ENCODE measurements at places on chromosomes 6 and 20.

DNA sequence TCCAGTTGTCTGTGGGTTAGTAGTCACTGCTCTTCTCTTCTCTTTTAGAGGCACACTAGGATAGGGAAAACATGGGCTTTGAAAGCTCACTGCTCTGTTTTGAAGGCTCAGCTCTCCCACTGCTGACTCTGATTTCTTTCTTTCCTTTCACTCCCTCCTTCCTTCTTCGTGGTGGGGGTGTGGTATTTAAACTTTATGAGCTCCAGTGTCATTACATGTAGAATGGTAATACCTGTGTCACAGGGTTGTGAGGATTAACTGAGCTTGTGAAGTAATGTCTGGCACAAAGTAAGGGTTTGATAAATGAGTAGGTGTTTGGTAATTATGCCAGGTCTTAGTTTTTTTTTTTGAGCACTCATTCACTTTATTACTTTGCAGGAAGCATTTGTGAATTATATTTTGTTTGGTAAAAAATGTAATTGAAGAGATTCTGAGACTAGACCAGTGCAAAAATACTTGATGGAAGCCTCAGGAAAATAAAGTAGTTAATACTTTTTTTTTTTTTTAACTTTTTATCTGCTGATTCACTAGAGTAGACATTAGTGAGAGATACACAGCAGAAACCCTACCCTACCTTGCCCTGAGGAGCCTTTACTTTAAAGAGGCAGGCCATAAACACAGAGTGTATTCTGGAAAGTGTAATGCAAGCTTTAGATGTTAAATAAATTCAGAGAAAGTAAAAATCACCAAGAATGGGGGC lies 17.3 kb downstream of the SMAP1 start:
- no peak overlapping the region for H3K4me3 ChIP-seq
- no peak for ATAC-seq
- H3K36me3 ChIP-seq, result no peaks in the 10 kb centered on the region
- H3K4me1 ChIP-seq, result peaks cover 26% of the 10 kb centered on the region
- H3K27me3 ChIP-seq, result no peaks in the 10 kb centered on the region
- H3K27ac ChIP-seq, result peak overlapping the region; percentile 15

DNA sequence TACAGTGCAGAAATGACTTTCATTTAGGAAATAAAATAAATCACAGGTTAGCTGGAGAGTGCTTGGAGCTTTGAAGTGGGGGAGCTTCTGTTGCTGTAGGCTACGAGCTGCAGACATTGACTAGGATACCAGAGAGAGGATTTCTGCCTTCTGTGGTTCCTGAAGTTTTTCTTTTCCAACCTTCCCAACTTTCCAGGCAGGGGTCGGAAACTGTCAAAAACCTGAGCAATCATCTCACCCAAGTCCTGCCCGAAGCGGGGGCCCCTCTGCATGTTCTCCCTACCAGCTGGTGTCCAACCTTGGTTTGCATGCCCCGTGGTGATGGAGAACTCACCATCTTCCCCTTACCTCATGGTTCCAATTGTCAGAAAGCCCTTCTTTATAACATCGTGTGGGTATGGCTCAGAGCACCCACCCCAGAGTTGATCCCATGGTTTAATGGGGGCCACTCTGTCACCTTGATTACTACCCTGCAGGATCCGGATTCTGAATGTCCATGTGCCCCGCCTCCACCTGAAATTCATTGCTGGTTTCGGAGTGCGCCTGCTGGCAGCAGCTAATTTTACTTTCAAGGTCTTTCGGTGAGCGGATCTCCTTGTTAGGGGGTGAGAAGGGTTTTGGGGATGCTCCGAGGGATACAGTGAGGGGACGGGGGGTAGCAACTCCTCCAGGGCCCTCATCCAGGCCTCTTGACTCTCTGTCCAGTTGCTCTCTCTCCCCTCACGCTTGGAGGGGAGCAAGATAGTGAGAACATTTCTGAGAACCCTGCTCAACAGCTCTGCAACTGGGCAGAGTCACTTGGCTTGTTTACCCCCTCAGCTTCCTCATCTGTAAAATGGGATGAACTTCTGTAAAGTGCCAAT lies 5.1 kb downstream of the BPIFB2 start:
- no peak overlapping the region for H3K27ac ChIP-seq
- H3K36me3 ChIP-seq, result no peaks in the 10 kb centered on the region
- peaks cover 17% of the 10 kb centered on the region for H3K27me3 ChIP-seq
- H3K4me3 ChIP-seq, result no peak overlapping the region
- no peak for ATAC-seq

GRCh38 chr20:48826069-48826468 lies 1.7 kb downstream of the PREX1 start:
- ATAC-seq, result no peak
- peaks cover 12% of the 10 kb centered on the region for H3K36me3 ChIP-seq
- H3K4me1 ChIP-seq, result peaks cover 78% of the 10 kb centered on the region
- peak overlapping the region; percentile 100 for H3K4me3 ChIP-seq

GRCh38 chr6:157800420-157801237 lies 22.4 kb upstream of the SNX9 start:
- no peak overlapping the region for H3K4me3 ChIP-seq
- peaks cover 45% of the 10 kb centered on the region for H3K4me1 ChIP-seq
- H3K36me3 ChIP-seq, result peaks cover 13% of the 10 kb centered on the region
- peak; percentile 97 for ATAC-seq
- peak overlapping the region; percentile 62 for H3K27ac ChIP-seq

- H3K36me3 ChIP-seq, result peaks cover 7% of the 10 kb centered on the region
- H3K27ac ChIP-seq, result peak overlapping the region; percentile 92
- ATAC-seq, result peak; percentile 1
- H3K27me3 ChIP-seq, result no peaks in the 10 kb centered on the region
Measured at GRCh38 chr6:36546308-36546919, 865 bp downstream of the STK38 start.

DNA sequence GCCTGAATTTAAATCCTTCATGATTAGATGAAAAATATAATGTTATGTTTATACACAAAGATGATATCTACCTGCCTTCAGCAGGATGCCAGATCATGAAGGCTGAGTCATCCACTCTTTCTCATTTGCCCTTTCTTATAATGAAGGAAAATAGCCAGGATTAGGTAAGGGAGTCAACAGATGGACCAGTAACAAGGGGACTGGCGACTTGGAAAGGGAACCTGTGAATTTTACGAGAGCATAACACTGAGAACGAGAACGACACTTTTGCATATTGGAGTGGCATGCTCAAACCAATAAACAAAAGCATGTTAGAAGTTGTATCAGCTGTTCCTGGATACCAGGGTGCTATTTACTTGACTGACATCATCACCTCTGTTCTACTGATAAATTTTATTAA lies 154.0 kb downstream of the LAMP5 start:
- H3K4me1 ChIP-seq, result no peaks in the 10 kb centered on the region
- no peaks in the 10 kb centered on the region for H3K36me3 ChIP-seq
- no peaks in the 10 kb centered on the region for H3K27me3 ChIP-seq

DNA sequence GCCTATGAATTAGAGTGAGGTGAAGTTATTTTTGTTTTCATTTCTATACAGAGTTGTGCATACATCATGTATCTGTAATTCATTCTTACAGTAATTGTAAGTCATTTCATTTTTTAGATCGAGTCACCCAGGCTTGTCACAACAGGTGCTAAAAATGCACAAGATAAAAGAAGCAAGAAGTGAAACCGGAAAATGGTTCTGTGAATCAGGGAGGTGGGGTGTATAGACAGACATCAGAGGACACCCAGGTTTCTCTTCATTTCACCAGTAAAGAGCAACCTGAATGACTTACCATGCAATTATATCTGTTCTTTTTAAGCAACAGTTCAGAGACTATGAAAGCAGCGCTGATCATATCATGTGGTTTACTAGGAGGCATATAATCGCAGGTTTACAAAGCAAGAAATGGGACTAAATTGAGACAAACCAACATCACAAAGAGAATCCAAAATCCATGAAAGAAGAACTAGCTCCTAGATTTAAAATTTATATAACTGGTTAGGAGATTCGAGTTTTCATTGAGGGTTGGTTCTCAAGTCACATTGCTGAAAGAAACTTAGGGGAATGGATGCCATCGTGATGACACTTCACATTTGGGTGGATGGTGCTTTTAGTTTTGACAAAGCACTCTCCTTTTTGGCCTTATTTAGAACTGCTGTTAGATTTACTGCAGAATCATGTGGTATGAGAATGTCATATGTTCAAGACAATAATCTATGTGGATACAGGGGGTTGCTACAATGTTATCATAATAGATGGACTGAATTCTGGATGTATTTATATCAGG lies 27.9 kb upstream of the TBC1D7 start:
- peaks cover 69% of the 10 kb centered on the region for H3K4me1 ChIP-seq
- ATAC-seq, result peak; percentile 98

GRCh38 chr6:88380618-88381288 lies 214.6 kb upstream of the CNR1 start:
- no peak overlapping the region for H3K27ac ChIP-seq
- no peak overlapping the region for H3K4me3 ChIP-seq
- no peaks in the 10 kb centered on the region for H3K4me1 ChIP-seq
- H3K36me3 ChIP-seq, result no peaks in the 10 kb centered on the region
- no peak for ATAC-seq

GRCh38 chr6:5095236-5095635 lies 10.1 kb downstream of the PPP1R3G start:
- ATAC-seq, result peak; percentile 72
- H3K27me3 ChIP-seq, result no peaks in the 10 kb centered on the region
- peak overlapping the region; percentile 57 for H3K27ac ChIP-seq
- H3K4me3 ChIP-seq, result no peak overlapping the region
- peaks cover 40% of the 10 kb centered on the region for H3K4me1 ChIP-seq
- no peaks in the 10 kb centered on the region for H3K36me3 ChIP-seq

GRCh38 chr6:49541936-49542335 lies 8.5 kb upstream of the C6orf141 start:
- H3K27me3 ChIP-seq, result no peaks in the 10 kb centered on the region
- no peak overlapping the region for H3K4me3 ChIP-seq
- no peaks in the 10 kb centered on the region for H3K36me3 ChIP-seq
- H3K27ac ChIP-seq, result no peak overlapping the region

DNA sequence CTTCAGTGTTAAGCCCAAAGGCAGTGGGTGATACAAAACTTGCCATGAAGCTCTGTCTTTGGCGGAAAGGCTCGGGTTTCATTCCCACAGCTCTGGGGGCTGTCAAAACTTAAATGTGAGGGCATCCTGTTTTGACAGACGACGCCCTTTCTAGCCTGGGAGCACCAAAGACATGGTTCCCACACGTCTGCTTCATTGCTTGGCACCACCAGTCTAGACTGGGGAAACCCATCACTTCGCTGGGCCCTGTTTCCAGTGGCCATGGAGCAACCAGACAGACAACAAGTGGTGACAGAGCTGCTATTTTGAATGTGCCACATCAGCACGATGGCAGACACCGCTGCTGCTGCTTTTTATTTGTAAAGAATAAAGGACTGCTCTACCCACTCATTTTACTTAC lies 127.5 kb downstream of the SASH1 start:
- H3K27ac ChIP-seq, result no peak overlapping the region
- no peaks in the 10 kb centered on the region for H3K36me3 ChIP-seq
- H3K4me3 ChIP-seq, result no peak overlapping the region
- peaks cover 46% of the 10 kb centered on the region for H3K27me3 ChIP-seq
